Activated naive CD4-positive, alpha-beta T cell treated with Interleukin-2 at 50 U/mL for 16 hours (primary cell): ENCODE measurements at places on chromosomes 6 and 20.

GRCh38 chr6:30754631-30755030 is 10.3 kb upstream of the IER3 start:
- DNase-seq = no peak

DNA sequence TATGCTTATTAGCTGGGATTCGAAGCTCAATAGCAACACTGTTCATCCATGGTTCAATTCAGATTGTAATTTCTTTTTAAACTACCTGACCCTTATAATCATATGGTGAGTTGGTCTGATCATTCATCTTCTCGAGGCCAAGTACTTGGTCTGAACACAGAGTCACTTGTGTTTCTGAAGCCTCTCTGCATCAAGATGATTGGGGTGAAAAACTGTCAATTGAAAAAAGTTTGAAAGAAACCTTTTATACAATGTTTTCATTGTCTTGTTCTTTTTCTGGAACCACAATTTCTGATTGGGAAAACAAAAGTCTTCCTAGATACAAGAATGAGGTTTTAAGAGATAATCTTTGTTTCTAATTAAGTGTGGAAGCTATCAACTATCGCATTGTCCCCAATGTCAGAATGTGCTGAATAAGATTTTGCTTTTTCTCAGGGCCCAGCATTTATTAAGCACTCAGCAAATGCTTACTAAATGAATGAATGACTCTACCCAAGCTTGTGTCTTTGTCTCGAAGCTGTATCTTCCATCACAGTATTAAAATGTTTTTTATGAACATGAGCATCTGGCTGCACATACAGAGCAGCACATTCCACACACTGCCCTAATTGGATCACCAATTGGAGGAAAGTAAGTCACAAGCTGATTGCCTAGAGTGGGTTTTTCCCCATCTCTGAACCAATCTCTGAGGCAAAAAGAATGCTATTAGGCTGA is 45.0 kb upstream of the MOXD1 start:
- no peak for DNase-seq

DNA sequence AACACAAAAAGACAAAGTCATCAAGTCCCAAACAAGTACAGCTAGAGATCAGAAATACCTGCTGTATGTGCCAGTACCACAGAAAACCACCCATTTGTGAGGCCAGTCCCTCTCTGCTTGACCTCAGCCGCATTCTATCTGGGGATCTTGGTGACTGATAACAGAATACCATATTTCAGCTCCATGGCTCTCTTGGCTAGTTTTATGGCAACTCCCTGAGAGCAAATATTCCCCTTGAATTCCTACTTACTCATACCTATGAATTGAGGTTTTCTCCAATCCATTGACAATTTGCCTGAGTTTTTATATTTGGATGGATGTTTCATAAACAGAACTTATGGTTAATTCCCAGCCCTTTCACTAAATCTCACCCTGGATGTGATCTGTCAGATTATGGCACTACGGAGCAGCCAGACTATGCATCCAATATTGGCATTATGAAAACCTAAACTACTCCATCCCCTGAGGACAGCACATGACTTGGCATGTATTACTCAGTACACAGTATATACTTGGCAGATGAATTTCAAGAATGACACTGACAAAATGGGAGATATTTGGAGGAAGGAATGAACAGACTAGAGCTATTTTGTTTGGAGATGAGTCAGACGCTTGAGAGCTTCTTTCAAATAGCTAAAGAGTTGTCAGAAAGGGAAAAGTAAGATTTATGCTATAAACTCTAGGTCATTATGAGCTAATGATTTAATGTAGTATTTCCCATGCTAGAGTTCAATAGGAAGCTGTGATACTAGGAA is 95.7 kb downstream of the PRDM1 start:
- no peak for DNase-seq

- no peak for DNase-seq
Measured at GRCh38 chr20:4484379-4484997, 237.2 kb upstream of the PRND start.

DNA sequence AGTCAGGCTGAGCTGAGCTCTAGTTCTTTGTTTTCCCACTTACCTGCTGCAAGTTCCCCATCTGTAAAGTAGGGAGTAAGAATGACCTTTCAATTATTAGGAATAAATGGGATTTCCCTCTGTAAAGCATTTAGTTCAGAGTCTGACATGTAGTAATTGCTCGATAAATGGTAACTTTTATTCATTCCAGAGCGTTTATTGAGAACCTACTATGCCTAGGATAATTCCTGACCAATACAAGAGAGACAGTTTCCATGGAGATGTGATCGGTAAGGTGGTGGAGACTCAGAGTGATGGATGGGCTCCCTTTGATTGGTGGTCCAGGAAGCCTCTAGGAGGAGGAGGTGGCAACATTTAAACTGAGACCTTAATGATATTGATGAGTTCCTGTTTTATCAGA is 5.6 kb downstream of the PLEKHG1 start:
- no peak for DNase-seq

- no peak for DNase-seq
Measured at GRCh38 chr6:38176797-38177751, 357.5 kb downstream of the ZFAND3 start.

DNA sequence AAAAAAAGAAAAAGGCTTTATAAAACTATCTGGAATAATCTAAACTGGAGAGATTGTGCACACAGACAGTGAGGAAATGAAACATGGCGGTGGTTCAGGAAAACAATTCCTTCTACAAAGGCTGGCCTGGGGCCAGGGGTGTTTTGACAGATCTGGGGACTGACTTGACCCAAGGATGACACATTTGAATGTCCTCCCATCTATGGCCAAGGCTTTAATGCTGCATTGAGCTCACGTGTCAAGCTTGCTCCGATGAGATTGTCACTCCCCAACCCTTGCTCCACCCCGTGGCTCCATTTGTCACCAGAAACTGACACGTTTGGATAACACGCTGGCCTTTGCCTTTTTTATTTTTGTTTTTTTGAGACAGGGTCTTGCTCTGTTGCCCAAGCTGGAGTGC is 156.1 kb downstream of the ZFP64 start:
- DNase-seq = no peak

DNA sequence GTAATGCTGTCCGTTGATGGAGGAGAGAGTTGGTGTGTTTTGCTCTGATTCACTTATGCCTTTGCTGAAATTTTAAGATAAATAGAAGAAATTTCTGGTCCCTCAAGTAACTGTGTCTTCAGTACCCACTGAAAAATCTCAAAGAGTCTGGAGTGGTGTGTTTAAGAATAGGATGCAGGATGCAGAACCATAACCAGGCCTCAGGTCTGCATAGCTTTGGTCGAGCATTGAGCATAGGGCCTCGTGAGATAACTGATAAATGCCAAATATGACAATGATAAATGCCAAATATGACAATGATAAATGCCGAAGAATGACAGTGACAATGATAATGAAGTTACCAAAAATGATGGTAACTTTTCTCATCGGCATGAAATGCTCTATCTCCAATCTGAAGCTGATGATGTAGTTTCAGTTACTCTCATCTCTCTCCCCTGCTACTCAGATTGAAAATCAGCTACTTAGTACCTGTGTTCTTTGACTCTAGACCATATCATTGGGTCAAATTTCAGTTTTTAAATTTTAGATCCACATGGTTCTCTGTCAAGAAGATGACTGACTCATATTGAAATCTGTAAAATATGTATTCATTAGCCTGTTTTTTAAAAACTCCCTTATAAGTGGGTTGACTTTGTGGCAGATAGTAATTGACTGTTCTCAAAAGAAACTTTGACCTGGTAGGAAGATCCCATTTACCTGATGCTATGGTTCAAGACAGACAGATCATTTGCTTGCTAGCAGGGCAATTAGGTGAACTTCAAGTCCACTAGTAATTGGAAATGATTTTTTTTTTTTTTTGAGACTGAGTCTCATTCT is 96.6 kb downstream of the SLC16A10 start:
- no peak for DNase-seq

GRCh38 chr20:2748551-2749342 is 51.7 kb downstream of the CPXM1 start:
- DNase-seq = no peak

- DNase-seq = no peak
Measured at GRCh38 chr6:168100803-168101589, 22.0 kb upstream of the FRMD1 start.

DNA sequence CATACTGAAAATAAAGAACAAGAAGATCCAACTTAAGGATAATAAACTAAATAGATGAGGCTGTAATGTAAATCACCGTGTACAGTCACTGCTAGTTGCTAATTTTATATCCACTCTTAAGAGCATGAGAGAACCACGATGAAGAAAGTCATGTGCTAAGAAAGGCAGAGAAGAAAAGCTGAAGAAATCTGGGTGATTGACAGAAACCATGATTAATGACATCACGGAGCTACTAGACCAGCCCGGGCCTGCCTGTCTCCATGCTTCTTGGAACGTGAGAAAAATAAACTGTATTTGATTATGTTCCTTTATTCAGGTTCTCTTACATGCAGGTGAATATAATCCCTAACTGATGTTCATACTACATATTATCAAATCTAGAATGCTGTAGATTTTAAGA is 84.2 kb upstream of the E2F3 start:
- no peak for DNase-seq

GRCh38 chr6:33799454-33800113 is 4.2 kb downstream of the MLN start:
- no peak for DNase-seq

DNA sequence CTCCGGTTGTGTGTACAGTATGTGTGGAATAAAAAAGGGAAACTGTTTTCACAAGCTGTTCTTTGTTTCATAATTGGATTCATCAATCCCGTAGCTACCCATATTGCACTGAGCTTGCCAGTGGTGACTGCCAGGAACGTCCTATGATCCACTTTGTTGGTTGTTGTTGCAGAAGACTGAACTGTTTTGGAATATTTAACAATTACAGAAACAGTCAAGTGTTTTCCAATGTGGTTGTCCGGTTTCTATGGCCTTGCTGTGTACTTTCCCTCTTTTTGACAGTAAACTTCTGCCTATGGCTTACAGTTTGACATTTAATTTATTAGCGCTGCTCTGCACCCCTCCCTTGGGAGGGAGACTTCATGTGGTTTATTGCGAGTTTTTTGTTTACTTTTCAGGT is 141.2 kb downstream of the DTNBP1 start:
- DNase-seq = no peak

DNA sequence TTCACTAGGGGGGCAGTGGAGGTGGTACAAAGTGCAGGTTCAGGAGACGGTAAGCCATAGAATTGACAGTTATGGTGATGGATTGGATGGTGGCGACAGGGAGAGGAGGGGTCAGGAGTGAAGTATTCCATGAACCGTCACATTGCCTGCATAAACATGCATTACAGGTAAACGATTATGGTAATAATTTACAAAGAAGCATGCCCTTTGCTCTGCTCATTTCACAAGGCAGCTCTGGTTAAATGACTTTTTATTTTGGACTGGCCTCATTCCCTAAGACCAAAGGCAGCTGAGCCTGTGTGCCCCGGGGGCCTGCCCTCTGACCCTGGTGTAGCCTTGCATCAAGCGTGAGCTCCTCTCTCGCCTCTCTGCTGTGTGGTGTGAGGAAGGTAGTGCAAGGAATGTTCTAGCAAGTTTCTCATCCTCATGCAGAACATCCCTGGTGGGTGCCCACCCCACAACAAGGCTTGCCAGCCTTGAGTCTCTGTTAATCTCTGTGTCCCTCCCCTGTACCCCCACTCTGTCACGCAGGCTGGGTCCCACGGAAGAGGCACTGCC is 59.0 kb downstream of the PPP1R14C start:
- no peak for DNase-seq

DNA sequence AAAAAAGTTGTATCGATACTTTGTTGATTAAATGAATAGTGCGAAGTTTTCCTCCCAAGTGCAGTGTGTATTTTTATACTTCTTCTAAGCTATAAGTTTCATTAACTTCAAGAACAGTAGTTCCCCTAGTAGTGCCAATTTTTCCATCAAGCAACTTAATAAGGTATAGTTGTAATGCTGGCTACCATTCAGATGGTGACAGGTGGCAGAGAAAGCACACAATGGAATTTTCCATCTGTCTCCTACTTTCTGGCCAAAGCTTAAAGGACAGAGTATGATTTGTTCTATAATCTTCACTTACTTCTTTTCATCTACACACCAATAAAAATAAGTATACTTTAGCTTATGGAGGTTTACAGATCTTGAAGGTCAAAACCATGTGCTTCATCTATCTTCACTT is 431.1 kb downstream of the NKAIN2 start:
- no peak for DNase-seq

DNA sequence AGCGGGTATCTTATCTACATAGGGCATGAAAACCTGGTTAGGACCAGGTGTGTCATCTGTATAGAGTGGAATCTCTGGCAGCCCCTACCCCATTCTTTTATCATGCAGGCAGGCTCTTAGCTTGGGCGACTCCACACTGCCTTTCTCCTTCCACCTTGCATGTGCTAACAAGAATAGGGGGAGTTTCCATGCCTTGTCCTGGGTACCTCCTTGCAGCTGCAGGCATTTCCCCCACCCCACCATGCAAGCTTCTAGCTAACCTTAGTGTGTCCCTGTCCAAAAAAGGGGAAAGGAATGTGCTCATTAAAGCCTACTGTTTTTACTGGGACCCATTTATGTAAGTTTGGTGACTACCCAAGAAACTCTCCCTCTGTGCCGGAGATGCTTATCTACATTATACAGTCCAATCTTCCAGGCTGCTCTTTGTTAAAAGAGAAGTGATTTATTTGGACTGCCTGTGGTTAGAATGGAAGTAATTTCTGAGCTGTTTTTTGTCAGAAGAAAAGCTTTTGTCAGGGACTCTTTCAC is 10.5 kb upstream of the CEP43 start:
- DNase-seq = no peak

DNA sequence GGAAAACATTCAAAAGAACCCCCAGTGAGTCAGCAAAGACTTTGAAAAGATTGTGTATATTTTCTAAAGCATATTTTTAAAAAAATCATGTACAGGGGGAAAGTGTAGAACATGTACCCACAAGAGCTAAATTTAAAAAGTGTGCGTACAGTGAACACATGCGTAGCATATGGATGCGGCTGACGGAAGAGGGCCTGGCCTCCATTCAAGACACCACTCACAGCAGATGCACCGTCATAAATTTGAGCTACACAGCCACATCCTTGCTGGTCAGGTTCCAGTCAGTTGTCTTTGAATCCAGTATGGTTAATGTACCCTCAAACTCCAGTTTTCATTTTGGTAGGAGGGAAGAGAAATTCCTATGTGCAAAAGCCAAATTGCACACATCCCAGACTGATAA is 54.3 kb upstream of the SPACA1 start:
- DNase-seq = no peak

DNA sequence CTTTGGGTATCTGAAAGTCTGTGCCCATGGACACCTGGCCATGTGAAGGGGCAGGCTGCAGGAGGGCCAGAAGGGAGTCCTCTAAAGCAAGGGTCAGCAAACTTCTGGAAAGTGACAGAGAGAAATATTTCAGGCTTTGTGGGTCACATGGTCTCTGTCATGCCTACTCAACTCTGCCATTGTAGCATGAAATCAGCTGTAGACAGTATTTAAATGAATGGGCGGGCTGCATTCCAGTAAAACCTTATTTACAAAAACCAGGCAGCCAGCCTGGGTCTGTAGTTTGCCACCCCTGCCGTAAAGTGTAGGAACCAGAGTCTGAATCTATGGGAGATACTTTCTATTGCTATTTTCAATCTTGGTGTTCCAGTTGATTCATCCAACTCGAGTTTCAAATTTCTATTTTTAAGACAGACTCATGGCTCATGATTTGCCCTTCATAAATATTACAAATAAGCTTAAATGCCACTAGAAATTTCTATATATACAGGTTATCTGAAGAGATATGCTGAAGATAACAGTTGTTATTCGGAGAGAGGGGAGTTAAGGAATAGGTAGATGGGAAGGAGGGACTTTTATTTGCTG is 19.0 kb upstream of the ADGRF4 start:
- DNase-seq = no peak

- DNase-seq = no peak
Measured at GRCh38 chr6:54193560-54193959, 82.3 kb downstream of the MLIP start.
